Stimulated activated CD8-positive, alpha-beta memory T cell treated with anti-CD3 and anti-CD28 coated beads, Interleukin-4, amount 100 ng/mL, for 4 hours (primary cell): ENCODE measurements at places on chromosomes 7 and 10.

- DNase-seq: no peak
These were observed 186.6 kb upstream of the NRP1 start for GRCh38 chr10:33521062-33521461.

DNA sequence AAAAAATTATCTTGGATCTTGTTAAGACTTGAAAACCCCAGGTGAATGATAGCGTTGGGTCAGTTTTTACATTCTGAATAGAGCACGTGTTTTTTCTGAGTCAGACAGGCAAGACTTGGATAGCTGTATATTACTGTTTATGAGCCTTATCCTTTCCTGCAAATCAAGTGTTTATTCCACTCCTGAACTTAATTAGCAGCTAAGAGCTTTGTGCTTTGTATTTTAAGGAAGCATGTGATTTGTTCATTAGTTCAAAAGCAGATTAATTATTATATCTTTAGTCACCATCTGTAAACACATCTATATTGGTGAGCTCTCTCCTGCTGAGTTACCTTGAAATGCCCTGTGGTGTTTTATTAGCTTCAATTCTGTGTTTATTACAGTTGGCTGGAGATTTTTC, 98.6 kb upstream of the PRPS1L1 start:
- no peak for DNase-seq

DNA sequence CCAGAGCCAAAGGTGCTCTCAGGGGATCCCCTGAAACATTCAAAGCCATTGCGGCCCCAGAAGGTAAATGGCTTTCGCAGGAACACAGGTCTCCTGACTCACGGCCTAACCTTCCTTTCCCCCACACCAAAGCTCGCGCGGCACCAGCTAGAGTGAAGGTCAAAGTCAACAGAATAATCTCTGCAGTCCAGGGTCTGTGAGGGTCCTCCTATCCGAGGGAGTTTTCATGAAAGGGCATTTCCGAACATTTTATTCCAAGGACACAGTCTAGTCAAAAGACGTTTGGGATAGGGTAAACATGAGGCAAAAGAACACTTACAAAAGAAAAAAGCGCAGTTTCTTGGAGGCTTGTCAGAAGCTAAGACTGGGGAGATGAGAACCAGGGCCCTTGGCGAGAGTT, 559 bp upstream of the STEAP2 start:
- DNase-seq: no peak

DNA sequence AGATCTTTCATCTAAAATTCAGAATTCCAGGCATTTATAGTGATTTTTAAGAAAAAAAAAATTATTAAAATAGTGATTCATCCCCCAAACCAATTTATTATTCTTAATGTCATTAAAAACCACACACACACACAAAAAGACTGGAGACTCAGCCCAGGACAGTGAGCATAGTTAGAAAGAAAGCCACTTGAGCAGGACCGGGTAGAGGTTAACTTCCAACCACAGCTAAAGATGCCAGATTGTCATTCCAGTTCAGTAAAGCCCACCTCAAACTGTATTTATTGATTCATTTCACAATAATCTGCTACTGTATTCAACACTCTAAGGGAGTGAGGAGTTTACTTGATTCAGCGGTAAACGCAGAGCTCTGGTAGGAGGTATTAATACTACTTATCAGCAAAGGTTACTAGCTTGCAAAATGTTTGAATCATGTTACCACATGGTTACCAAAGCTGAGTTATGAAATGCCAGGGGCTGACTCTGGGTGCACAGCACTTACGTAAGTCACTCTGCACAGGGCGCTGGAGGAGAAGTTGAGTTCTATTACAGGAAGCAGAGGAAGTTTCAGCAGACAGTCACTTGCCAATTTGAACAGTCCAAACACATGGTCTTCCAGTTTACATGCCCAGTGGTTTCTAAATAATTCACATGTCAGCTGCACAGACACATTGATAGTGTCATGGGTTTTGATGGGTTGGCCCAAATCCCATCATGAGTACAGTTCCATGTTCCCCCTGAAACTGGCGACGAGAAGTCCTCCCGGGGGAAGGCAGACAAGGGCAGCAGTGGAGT, 64.6 kb downstream of the KLF6 start:
- DNase-seq: no peak

DNA sequence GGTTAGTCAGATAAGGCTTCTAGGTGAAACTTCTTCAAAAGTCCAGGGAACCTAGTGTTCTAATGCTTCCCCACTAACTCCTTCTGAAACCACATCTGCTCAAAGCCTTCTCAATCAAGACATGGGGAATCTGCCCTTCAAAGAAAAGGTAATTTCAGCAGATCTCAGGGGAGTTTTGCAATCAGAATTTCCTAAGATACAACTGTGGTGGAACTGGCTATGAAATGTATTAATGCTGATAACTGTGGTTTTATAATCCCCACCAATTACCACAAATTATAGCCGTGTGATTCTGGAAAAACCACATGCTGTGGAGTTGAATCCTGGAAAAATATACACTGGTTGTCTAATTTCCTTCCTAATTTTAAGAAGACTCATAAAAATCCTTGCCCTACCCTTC, 233.8 kb downstream of the SORCS1 start:
- no peak for DNase-seq

GRCh38 chr10:24847112-24848070, 105.0 kb downstream of the PRTFDC1 start:
- no peak for DNase-seq

GRCh38 chr10:103254538-103255325, 9.0 kb downstream of the RPEL1 start:
- no peak for DNase-seq

DNA sequence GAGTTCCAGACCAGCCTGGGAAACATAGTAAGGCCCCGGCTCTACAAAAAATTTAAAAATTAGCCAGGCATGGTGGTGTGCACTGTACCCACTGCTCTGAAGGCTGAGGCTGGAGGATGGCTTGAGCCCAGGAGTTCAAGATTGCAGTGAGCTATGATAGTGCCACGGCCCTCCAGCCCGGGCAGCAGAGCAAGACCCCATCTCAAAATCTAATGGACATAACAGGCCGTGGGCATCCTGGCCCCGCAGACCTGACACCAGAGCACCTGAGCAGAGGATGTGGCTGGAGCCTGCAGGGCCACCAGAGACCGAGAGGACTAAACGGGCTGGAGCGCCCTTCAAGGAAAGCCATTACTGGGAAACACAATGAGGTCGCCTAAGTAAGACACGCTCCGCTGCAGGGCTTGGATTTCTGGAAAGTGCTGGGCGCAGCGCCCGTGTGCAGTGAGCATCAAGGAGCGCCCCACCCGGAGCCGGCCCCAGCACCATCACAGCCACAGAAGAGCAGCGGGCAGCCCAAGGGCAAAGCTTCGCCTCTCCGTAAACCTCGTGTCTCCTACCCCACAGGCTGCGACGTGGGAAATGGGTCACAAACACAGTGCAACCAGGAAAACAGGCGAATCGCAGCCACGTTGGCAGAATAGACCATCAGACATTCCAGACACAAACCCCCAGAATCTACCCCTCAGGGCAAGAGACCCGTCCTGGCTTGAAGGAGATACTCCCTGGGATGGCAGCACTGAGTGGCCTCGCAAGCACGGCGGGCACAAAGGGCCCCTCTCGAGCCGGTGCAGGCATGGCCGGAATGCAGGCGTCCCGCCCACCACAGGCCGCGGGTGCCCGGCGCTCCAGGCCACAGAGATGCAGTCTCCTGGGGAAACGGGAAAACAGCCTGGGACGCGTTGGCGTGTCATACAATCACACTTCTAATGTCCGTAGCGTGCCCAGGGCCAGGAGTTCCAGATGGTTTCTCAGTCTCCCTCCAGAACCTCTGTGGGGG, 4.9 kb downstream of the RADIL start:
- DNase-seq: no peak

- no peak for DNase-seq
These were observed 221.4 kb upstream of the PITRM1 start for GRCh38 chr10:3393958-3394357.

DNA sequence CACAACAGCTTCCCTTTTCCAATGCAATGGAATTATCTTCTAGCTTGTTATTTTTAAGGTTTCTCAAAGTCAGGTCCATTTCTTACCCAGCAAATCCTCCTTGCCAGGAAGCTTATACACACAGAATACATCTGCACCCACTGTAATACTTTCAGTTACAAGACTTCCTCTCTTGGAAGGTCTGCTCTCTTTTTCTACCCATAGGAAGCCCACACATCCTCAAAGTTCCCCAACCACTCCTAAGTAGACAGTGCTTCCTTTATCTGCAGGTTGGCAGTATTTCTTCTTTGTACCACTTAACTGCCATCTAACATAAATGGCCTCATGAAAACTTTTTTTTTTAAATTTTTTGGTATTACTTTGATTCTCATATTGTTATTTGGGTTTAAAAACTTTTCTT, 155.6 kb downstream of the TAX1BP1 start:
- no peak for DNase-seq

DNA sequence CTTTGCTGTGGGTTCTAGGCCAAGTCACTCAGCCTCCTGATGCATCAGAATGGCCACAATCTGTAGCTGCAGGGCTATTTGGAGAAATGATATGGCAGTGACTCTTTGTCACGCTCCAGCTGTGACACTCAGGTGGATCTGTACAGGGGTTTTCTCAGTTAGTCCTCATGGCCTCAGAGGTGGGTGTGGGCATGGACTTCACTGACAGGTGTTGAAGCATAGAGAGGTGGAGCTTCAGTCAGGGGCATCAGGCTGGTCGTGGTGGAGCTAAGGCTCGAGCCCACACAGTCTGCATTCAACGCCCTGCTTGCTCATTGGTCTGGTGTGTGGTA, 21.2 kb downstream of the PALD1 start:
- no peak for DNase-seq

DNA sequence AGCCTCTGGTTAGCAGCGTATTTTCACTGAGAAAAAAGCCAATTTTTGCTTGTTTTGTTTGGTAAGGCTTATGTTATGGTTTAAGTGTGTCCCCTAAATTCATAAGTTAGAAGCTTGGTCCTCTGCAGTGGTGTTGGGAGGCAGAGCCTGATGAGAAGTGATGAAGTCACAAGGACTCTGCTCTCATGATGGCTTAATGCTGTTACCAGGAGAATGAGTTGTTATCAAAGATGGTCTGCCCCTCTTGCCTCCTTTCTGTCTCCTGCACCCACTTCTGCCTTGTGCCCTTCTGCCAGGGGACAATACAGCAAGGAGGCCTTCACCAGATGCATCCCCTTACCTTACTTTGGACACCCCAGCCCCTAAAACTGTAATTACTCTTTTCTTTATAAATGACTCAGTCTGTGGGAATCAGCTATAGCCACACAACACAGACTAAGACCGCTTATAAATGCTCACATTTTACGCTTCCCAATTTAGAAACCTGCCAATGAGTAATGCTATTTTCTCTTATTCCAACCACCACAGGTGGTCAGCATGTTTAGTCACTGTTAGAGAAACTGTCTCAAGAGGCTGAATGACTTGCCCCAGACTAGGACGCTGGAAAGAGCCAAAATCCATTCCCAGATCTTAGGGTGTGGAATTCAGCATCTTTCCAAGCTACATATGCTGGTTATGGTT, 6.1 kb upstream of the PKD1L1 start:
- no peak for DNase-seq

DNA sequence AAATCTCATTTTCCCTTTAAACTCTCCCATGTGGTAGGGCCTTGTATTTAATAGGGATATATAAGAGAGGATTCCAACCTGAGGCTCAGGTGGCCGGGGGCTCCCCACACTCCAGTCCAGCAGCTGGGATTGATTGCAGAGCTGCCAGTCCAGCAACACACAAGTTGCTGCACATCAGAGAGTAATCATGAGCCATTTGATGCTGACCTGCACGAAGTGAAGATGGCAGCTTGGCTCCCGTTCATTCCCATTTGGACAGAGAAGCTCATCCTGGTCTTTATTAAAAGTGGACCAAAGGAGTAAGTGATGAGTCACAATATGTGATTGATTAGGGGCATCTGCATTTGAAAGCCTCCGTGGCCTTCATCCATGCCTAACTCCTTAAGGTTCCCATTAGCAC, 202.4 kb downstream of the PLXNA4 start:
- DNase-seq: no peak

DNA sequence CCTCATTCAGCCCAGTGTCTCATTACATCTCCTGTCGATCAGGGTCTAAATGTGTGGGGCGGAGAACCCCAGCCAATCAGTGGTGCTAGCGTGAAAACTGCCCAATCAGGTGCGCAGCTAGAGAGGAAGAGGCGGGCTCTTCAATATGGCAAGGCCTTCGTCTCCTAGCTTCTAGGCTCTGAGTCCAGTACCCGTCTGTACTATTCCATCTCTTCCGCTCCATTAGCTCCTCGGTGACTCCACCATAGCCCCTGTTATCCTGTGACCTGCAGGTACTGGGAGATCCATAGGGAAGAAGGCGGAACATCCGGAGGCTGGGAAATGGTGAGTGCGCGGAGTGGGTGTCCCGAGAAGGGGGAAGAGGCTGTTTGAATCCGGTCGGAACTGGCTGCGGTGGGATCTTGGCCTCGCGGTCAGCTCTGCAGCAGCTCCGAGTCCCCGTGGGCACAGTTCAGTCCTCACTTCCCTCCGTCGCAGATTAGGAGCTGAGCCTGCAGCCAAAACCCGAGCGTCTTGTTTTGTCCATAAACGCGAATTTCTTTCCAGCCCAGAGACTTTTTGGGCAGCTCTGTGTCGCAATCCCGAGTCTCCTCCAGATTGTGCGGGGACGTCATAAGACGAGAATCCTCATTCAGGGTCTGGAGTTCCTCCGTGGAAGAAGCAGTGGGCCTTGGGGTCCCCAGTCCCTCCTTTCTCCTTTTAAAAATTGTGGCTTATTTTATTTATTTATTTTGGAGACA, at the start of gene ZNF727:
TSS of gene ZNF727 (plus strand) at position 134 of the 740 bp plus-strand sequence. CDS start at position 322, 188 bp downstream.
- DNase-seq: no peak

GRCh38 chr7:131897790-131898165, 341.4 kb upstream of the PODXL start:
- DNase-seq: no peak

GRCh38 chr7:129213828-129214227, 11.0 kb upstream of the AHCYL2 start:
- DNase-seq: no peak

- DNase-seq: no peak
These were observed 165.5 kb downstream of the DKK1 start for GRCh38 chr10:52479567-52479966.

DNA sequence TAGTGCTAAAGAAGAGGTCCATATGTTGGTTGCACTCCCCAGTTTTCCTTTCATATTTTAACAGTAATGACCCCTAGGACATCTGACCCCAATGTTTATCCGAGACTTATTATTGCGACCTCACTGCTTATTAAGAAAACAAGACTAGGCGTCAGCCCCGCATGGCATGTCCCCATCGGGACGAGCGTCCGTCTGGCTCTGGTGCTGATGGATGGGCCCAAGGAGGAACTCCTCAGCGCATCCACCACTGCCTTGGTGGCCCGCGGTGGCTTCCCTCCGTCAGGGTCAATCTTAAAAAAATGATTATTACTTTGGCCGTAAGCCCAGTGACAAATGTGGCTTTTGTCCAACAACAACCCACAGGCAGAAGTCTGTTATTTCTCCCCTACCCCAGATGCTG, 40.1 kb upstream of the CXCL12 start:
- DNase-seq: no peak
